ENCODE measurements at places on chromosomes 6 and 20. TPM values are rescaled to one million over a fixed set of nuclear protein-coding genes. Genes with fewer than 3 reads are reported as not detected.

DNA sequence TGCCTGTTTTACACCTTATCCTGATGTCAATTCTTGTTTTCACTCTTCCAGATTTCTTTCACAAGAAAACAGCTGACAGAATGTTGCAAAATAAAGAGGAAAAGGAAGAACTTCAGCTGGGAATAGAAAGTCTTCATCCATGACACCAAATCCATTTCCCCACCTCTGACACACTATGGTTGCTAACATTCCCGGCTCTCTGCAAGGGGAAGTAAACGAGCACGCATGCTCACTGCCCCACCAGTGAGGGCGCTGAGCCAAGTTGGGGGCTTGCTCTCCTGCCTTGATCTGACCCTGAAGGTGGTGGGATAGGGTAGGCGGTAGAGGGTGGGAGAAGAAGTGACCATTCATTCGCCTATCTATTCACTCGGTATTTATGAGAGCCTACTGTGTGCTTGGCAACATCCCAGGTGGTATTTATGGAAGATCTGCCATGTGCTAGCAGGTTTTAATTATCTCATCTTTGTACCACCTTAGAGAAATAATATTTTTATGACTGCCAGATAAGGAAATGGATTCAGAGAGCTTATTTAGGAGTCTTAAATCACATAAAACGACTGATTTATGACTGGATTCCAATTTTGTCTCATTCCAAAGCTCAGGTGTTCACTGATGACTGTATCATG, 206.2 kb downstream of the FOXC1 start:
- no peak for DNase-seq

GRCh38 chr6:137944793-137945498, 77.9 kb downstream of the TNFAIP3 start:
- DNase-seq: no peak

- no peak for DNase-seq
Measured at GRCh38 chr20:46713957-46714834, 4.7 kb downstream of the SLC2A10 start.

GRCh38 chr6:73943930-73944652, 248.1 kb downstream of the CD109 start:
- no peak for DNase-seq

DNA sequence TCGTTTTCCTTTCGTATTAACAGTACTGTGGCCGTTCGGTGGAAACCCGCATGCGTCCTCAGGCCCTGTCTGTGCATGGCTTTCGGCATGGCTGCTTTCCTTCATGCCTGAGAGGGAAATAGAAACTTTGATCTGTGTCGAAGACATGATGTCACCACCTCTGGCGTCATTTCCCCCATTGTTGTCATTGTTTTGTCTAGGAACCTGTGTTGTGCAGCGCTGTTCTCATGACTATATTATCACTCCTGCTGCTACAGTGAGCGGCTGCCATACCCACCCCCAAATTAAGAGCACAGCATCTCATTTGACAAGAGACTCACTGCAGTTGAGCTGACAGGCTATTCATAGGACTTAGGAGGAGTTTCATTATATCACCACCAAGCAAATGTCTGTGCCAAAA, 172.3 kb downstream of the TMEM242 start:
- DNase-seq: no peak

DNA sequence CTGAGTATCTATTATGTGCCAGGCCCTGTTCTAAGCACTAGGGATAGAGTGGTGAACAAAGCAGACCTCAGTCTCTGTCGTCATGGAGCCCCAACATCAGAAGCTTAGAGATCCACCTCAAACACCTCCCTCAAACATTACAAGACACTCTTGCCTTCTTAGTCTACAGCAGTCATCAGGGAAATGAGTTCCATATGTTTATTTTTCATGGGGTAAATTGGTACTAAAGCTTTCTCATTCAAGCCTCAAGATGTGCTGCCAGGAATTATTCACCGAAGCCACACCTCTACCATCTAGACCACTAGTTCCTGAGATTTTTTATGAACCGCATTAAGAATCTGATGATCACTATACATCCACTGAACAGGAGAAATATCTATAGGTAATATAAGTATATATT, 59.0 kb upstream of the TFB1M start:
- DNase-seq: no peak

GRCh38 chr20:5033566-5033965, 32.3 kb upstream of the SLC23A2 start:
- DNase-seq: no peak

RSPH4A gene
- total RNA-seq: not detected

Data from liver (tissue), 10 donors.